ENCODE measurements at places on chromosomes 11 and 22. TPM values are rescaled to one million over a fixed set of nuclear protein-coding genes. Genes with fewer than 3 reads are reported as not detected.
A peak's percentile ranks its signal among the peaks of the same experiment; 100 is the strongest.

Gene NRGN
- 17.0 TPM for total RNA-seq

DNA sequence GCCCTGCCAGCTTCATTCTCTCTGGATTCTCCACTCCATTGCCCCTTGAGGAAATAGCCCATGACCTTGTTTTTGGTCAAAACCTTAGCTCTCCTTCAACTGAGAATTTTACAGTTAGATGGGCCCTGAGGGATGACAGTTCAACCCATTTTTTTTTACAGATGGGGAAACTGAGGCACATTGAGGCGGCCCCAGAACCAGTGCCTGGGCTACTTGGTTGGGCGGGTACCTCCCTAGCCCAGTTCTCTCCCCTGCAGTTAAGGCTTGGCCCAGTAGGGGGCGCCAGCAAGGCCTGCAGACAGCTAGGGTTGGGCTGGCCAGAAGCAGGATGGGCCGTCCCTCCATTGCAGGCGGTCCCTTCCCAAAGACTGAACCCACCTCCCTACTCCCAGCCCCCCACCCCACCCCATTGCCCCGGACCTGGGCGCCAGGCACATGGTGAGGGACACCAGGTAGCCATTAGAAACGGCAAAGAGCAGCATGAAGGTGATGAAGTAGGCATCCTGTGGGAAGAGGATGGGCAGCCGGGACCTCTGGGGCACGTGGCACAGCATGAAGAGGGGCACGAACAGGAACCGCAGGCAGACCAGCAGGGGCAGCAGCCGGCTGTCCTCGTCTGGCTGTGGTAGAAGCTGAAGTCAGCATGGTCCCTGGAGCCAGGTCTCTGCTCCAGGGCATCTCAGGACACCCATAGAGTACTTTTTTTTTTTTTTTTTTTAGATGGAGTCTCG lies 7.6 kb downstream of the SLC29A2 start:
- H3K4me1 ChIP-seq = no peaks in the 10 kb centered on the region
- H3K36me3 ChIP-seq = peaks cover 9% of the 10 kb centered on the region
- H3K27ac ChIP-seq = no peak overlapping the region
- no peak overlapping the region for H3K4me3 ChIP-seq
- peak; percentile 77 for DNase-seq

Gene LRRC74B
- not detected for total RNA-seq

DNA sequence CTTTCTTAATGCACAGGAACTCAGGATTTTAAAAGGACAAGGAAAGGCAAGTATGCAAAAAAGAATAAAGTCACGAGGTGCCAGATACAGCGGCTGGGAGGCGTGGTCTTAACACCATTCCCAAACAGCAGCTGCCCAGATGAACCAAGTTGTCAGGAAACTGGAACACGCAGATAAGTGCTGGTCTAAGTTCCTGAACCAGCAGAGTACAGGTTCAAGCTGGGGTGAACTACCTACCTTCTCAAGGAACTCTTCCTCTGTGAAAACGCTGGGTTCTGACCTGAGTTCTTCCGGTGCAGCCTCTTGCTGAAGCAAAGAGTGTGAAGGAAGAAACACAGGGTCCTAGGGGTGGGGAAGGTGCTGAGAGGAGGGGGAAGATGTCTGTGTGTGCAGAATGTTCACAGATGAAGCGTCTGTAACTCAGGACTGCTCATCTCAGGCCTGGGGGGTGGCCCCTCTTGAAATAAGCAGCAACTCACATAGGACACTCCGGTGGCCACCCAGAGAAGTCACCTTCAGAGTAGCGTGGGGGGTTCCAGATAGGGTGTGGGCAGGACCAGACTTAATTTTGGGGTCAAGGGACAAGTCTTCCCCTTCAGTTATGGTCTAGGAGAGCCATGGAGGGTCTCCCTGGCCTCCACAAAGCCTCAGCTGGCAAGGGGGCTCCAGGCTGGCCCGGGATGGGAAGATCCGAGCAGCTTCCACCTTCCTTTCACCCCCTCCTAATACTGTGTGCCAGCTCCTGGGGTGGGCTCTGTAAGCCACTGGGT lies 3.2 kb downstream of the TPST2 start:
- peaks cover 31% of the 10 kb centered on the region for H3K4me1 ChIP-seq
- peak overlapping the region; percentile 75 for H3K27ac ChIP-seq

GRCh38 chr22:49170053-49170452 lies 657.6 kb downstream of the BRD1 start:
- peaks cover 4% of the 10 kb centered on the region for H3K27me3 ChIP-seq
- H3K36me3 ChIP-seq = no peaks in the 10 kb centered on the region
- H3K27ac ChIP-seq = no peak overlapping the region
- H3K4me1 ChIP-seq = no peaks in the 10 kb centered on the region
- DNase-seq = no peak

Gene MRTFA
- total RNA-seq = 68.4 TPM

DNA sequence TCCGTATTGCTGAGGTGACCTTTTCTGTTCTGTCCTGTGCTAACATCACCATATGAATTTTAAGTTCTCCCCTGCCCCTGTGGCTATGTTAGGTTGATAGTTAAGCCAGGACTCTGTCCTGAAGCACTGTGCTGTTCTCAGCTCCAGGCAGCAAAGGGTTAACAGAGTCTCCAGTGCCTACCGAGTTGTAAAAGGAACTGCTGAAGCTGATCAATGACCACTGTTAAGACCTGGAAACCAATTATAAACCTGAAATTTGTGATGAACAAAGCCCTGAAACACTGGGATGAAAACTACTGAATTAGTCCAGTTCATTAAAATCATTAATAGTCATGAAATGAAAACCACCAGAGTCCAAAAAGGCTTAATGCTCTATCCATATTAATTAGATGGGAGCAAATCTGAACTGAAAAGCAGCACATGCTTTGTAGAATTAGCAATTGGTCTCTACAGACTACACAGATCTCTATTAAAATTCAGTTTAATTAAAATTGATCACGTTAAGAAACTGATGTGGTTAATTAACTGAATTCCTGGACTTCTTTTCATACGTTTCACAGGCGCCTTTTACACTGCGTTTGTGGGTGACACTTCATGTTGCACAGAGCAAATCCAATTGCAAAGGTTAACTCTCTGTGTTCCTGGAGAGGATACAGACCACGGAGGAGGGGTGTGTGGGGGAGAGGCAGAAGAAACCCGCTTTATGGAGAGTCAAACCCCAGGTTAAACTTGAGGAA lies 188.5 kb upstream of the MPPED2 start:
- H3K36me3 ChIP-seq = no peaks in the 10 kb centered on the region
- H3K4me3 ChIP-seq = no peak overlapping the region

DNA sequence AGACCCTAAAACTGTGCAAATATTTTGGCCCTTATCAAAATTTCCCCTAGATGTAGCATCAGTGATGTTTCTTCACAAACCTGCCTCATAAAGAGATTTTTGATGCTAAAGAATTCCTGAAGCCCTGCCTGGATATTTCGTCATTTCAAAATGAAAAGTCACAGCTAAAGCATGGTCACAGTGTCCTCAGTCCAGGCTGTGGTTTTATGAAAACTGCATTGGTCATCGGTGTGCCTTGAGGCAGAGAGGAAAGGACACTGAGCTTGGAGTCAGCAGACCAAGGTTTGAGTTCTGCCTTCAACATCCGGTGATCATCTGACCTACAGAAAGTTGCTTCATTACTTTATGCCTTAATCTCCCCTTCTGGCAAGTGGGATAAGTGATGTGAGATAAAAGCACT lies 34.8 kb upstream of the ALKBH3 start:
- peaks cover 7% of the 10 kb centered on the region for H3K4me1 ChIP-seq
- no peak overlapping the region for H3K4me3 ChIP-seq
- DNase-seq = no peak

Gene CELF1
- total RNA-seq = 162 TPM

DNA sequence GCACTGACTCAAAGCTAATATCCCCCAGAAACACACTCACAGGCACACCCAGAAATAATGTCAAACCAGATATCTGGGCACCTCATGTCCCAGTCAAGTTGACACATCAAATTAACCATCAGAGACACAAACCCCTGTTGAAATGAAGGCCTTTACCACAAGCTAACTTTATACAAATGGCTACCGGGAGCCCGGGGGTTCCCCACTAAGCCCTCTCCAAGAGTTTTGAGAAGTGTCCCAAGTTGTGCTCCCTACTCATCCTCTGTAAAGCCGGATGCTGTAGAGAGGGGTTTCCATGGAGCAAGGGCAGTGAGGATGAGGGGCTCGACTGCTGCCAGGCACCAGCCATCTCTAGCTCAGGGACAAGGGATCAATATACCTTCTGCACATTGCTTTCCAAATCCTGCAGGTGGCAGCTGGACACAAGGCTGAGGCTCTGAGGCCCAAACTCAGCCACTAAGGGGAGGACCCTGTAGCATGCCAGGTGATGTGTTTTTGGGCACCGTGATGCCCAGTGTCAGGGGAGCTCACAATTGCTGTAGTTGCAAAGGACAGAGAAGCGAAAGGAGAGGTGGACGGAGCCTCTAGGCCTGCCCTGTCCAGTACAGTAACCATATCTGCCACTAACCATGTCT lies 145.7 kb downstream of the TTC17 start:
- H3K4me3 ChIP-seq = no peak overlapping the region
- H3K27ac ChIP-seq = no peak overlapping the region
- peaks cover 4% of the 10 kb centered on the region for H3K36me3 ChIP-seq
- peaks cover 18% of the 10 kb centered on the region for H3K4me1 ChIP-seq
- DNase-seq = peak; percentile 35

- peaks cover 8% of the 10 kb centered on the region for H3K4me1 ChIP-seq
- peaks cover 4% of the 10 kb centered on the region for H3K36me3 ChIP-seq
- no peak for DNase-seq
- peaks cover 3% of the 10 kb centered on the region for H3K27me3 ChIP-seq
- no peak overlapping the region for H3K27ac ChIP-seq
Observed at GRCh38 chr22:32333769-32334659, 23.7 kb upstream of the RFPL3 start.

Gene CNGA4
- total RNA-seq = not detected

Gene IRAG1
- 8.7 TPM for total RNA-seq

GRCh38 chr11:60457576-60457975 lies 1.9 kb downstream of the MS4A1 start:
- no peak for DNase-seq
- H3K4me1 ChIP-seq = no peaks in the 10 kb centered on the region
- H3K27me3 ChIP-seq = peaks cover 1% of the 10 kb centered on the region

Gene SAA4
- not detected for total RNA-seq

Gene SORL1
- 4.6 TPM for total RNA-seq

DNA sequence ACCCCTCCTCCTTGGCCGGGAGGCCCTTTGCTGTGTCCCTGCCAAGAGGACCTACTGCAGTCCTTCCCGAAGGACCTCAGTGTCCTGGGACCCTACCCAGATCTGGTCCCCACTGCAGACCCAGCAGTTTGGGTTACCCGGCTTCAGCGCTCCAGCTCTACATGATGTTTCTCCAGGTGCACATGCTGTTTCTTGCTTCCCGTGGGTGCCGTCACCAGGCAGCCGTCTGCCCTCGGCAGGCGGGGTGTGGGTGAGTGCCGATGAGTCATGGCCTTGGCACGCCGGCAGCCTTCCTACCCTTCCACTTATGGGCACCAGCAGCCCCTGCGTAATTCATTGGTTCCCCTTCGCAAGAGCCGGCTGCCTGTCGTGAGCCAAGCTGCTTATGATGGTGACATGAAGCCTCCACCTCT lies 101.8 kb downstream of the BCR start:
- H3K36me3 ChIP-seq = peaks cover 11% of the 10 kb centered on the region
- no peak for DNase-seq

GRCh38 chr11:65530157-65530496 lies 5.2 kb downstream of the SCYL1 start:
- H3K36me3 ChIP-seq = peaks cover 35% of the 10 kb centered on the region
- peaks cover 26% of the 10 kb centered on the region for H3K4me1 ChIP-seq
- no peak overlapping the region for H3K27ac ChIP-seq
- peaks cover 13% of the 10 kb centered on the region for H3K27me3 ChIP-seq
- H3K4me3 ChIP-seq = peak overlapping the region; percentile 45
- no peak for DNase-seq

DNA sequence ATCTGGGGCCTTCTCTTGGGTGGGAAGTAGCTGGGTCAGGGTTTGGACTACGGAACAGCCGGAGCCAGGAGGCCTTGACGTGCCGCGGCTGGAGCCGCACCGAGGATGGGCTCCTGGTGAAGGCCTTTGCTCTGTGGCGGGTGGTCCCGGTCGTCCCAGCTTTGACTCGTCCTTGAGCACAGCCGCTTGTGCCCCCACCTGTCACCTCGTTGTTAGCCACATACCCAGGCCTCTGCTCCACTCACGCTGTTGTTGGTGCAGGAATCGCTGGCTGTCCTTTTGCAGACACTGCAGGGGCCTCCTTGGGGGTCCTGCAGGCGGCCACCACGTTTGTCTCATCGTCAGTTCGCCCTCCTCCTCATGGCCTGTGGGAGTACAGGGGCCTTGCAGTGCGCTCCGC lies 17.1 kb downstream of the PHRF1 start:
- DNase-seq = no peak
- H3K4me3 ChIP-seq = no peak overlapping the region
- no peak overlapping the region for H3K27ac ChIP-seq
- H3K27me3 ChIP-seq = peaks cover 9% of the 10 kb centered on the region

Gene TMEM191B
- 1.3 TPM for total RNA-seq

GRCh38 chr11:69377953-69378302 lies 84.0 kb downstream of the MYEOV start:
- H3K4me3 ChIP-seq = no peak overlapping the region
- DNase-seq = no peak
- H3K4me1 ChIP-seq = peaks cover 6% of the 10 kb centered on the region
- peaks cover 10% of the 10 kb centered on the region for H3K27me3 ChIP-seq
- no peak overlapping the region for H3K27ac ChIP-seq
- H3K36me3 ChIP-seq = no peaks in the 10 kb centered on the region

Gene NPAS4
- not detected for total RNA-seq

Measured in endothelial cell (in vitro differentiated cells).